ENCODE measurements at places on chromosomes 7 and 10.

GRCh38 chr7:141700848-141701371 lies 1.1 kb downstream of the DENND11 start:
- DNase-seq: peak; percentile 2

DNA sequence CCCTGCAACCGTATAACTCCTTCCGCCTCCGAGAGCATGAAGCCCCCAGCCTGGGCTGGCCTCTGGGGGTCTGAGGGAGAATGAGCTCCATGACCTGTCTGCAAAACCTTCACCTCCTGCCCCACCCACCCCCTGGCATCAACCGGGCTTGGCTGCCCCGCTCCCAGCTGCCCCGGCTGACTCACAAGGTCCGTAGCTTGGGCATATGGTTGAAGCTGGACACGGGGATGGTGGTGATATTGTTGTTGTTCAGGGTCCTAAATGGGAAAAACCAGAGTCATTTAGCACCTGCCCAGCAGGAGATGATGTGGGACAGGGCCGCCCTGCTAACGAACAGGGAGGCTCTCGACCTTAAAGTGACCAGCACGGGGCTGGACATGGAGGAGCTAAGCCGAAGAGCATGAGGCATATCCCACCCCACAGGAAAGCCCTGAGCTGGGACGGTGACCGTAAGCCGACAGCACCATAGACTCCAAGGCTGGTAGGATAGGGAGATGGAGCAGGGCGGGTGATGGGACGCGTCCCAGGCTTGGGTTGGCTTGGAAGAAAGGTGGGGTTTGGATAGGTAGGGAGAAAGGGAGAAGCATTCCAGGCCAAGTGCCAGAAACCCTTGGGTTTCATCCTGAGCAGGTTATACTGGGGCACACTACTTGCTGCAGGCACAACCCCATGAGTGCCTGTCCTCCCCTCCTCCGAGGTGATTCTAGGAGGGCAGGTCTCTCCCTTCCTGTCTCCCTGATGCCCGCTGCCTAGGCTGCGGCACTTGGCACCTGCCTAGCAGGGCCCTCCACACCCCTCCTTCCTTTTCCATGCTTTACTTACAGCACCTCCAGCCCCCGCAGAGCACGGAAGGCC lies 121.5 kb downstream of the SLIT1 start:
- DNase-seq: no peak

DNA sequence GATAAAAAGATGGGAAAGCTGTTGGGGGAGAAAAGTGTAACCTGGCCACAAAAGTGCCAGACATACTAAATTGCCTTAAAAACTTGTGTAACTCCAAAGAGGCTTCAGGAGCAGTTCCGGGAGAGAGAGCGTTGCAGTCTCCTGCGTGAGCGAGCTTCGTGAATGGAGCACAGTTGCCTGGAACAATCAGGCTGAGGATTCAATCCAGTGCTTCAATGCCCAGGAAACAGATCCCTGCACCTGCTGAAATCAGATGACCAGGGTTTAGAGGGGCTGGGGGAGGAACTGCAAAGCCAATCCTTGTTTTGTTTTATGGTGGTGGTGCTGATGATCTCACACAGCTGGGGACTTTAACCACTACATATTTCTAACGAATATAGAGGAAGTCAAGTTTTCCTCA lies 398.3 kb downstream of the DPP6 start:
- DNase-seq: no peak

GRCh38 chr10:80544316-80544953 lies 6.7 kb downstream of the SH2D4B start:
- no peak for DNase-seq

GRCh38 chr10:114022766-114023597 lies 20.7 kb upstream of the ADRB1 start:
- no peak for DNase-seq

- no peak for DNase-seq
These were observed 777 bp downstream of the BICC1 start for GRCh38 chr10:58513188-58514110.

- DNase-seq: no peak
These were observed 55.9 kb downstream of the VOPP1 start for GRCh38 chr7:55516409-55516808.

GRCh38 chr10:18240185-18240882 lies 100.1 kb downstream of the CACNB2 start:
- no peak for DNase-seq

DNA sequence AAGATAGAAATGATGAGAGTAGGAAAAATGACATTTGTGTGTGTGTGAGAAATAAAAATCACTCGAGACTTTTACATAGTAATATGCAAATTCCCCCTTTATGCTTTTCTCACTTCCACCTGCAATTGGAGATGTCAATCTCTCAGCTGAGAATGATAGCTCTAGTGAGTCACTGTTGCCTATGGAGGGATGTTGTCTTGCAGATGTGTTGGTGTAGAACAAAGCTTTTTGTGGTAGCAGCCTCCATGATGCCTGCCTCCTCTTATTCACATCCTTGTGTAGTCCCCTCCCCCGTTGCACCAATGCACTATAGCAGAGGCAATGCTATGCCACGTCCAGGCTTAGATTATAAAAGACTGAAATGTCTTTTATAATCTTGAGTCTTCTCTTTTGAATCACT lies 33.8 kb downstream of the SPAG6 start:
- no peak for DNase-seq

DNA sequence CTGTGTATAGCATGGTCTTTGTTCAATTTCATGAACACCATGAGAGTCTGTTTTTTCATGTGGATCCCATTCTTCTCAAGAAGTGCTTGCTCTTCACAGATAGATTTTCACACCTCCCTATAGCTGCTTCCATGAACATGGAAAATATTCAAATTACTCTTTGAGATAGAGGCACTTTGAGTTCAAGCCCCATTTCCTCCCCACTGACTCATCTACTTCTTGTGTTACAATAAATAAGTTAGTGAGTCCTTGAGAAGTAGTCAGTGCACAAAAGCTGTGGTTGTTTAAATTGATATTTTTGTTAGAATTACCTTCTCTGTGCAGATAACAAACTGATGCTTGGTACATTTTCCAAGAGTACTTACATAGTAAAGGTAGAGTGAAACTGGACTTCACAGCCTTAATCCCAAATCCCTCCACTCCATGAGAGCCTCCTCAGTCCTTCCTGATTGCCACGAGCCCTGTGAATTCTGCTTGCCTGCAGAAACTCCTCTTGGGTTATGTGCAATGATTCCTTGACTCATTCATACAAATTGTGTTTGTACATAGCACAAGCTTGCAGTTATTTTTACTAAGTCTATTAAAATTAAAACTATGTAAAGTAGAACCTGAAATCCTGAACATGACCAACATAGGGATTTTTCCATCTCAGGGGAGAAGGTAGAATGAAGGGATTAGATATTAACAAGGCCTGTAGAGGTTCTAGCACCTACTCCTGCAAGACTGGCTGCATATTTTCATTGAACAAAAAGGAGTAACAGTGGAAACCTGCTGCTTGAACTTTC lies 496.2 kb downstream of the TNS3 start:
- DNase-seq: no peak

DNA sequence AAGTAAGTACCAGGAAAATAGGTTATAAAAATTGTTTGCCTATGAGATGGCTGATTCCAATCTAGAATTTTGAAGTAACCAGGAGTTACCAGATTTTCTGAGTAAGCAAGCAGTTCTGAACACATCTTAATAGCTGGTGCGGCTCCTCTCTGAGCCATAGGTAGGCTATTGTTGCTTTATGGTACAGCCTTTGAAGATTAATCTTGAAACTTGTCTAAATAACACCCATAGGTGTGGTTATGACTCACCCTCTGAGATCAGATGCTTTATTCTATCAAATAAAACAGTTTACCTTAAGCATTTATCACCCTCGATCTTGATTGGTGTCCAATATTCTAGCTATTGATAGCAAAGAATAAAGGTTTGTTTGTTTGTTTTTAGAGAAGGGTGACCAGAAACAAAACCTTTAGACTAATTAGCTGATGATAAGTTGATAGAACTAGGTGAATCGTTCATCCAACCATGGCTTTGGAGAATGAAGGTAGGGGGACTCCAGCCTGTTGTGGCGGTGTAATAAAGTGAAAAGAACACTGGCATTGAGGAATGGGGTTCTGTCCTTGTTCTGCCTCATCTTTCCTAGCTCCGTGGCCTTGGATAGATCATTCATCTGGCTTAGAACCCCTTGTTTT lies 72.2 kb downstream of the VTI1A start:
- no peak for DNase-seq

DNA sequence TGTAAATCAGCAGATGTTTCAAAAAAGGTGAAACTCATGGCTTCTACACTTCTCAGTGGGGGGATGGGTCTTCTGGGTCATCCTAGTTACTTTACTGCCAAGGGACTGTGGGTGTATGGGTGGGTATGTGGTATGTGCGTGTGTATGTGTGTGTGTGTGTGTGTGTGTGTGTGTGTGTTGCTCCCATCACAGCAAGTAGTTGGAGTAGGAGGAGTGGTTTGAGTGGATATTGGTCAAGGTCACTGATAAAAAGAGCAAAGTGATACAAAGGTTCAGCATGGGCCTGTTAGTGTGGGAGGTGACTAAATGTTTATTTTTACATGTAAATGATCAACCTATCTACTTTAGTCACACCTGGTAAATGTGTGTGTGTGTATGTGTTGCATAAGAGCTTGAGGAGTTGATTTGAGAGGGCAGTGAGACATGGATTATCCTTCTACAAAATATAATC lies 11.8 kb upstream of the COBL start:
- DNase-seq: no peak

GRCh38 chr7:84317536-84317935 lies 122.9 kb upstream of the SEMA3A start:
- no peak for DNase-seq

DNA sequence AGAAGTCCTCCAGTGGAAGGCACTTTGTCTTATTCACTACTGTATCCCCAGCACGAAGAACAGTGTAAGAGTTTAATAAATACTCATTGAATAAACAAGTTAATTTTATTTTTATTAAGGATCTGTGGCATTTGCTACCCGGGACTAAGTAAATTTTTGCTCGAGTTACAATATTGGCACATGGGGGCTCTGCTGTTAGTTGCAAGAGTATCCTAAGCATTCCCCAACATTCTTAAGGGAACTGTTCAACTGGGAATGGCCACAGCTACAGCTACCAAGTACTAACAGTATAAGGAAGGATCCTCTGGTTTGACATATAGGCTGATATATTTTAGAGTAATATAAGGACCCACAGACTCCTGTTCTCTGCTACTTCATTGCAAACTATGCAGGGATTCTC lies 8.7 kb upstream of the LRRTM3 start:
- no peak for DNase-seq

GRCh38 chr10:127592586-127592985 lies 43.5 kb downstream of the NPS start:
- no peak for DNase-seq

GRCh38 chr7:108515630-108516029 lies 10.3 kb downstream of the PNPLA8 start:
- no peak for DNase-seq

- DNase-seq: no peak
These were observed 100.6 kb upstream of the ELMO1 start for GRCh38 chr7:37549076-37549931.

DNA sequence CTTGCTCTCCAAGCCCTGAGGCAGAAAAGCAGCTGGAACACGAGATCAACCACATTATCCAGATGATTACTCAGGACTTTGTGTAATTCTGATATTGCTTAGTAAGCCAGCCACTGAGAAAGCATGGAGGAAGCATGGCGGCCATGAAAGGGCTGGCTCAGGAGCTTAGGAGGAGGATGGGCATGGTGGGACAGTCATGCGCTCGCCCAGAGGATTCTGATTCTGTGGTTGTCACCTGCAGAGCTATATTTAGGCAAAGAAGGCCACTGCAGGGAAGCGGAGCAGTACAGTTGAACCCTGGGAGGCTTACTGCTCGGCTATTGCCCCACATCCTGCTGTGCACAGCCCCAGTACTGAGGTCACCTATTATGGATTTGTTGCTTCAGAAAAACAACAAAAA lies 128.8 kb upstream of the DNAJB12 start:
- no peak for DNase-seq

DNA sequence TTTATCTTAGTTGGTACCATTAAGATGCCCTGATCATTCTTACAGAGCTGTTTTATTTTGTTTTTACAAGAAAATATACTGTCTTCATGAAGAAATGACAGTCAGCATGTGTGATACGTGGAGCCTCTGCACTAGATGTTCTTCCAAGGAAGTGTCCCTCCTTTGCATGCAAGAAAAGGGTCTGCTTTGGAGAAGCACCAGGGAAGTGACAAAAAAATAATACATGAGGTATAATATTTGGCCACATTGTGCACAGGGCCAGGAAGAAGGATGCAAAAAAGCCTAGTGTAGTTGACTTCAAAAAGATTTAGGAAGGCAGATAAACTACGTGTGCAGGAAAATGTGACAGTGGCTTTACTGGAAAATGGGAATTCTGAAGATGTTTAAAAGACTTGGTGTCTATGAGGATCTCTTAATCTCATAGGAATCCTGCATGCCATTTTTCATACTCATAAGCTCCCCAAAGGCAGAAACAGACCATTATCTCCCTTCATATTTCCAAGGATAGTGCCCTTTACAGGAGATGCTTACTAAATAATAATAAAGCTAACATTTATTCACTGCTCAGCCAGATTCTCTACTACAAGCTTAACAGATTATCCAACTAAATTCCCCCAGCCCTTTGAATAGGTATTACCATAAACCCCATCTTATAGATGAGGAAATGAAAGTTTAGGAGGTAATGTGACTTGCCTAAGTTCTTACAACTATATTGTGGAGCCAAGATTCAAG lies 284.2 kb downstream of the HPSE2 start:
- DNase-seq: no peak

DNA sequence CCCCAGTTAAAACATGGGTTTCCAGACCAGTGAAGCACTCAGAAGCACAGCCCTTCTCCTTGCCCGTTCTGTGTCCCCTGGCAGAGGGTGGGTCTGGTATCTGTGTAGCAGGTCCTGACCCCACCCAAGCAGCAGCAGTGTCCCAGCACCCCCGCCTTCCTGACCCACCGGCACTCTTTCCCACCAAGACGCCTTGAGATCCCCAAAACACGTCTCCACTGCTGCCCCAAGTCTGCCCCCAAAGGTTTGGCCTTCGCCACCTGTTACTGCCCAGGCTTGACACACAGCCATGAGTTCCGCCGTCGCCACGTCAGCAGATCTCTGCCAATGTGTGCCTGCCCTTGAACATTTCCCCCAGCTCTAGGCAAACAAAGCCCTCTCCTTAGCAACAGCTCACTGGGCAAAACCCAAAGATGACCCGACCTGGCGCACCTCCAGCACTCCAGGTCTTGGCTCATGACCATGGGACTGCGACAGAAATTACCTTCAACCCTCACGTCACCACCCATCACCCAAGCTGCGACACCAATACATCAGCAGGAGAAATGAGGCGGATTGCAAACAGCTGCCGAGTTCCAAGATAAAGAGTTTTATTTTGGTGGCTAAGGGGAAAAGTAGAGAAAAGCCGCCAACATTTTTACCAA lies 75.6 kb downstream of the CTBP2 start:
- DNase-seq: no peak

GRCh38 chr7:20329389-20330238 lies 1.1 kb upstream of the ITGB8 start:
- DNase-seq: no peak

All from activated T-cell treated with anti-CD3 and anti-CD28 coated beads for 1 hour (primary cell).